ENCODE measurements at places on chromosomes 5 and 9. TPM values are rescaled to one million over a fixed set of nuclear protein-coding genes. Genes with fewer than 3 reads are reported as not detected.

Gene ASPN
- total RNA-seq = not detected

Gene NME5
- 3.9 TPM for total RNA-seq

Gene IRX4
- not detected for total RNA-seq

Gene SYK
- total RNA-seq = 14.8 TPM

Gene HTR4
- total RNA-seq = not detected

Gene SPAAR
- not detected for total RNA-seq

Gene CARD6
- total RNA-seq = 8.2 TPM

Gene GRPEL2
- total RNA-seq = 31.0 TPM
